ENCODE measurements at places on chromosomes 2 and 18. TPM values are rescaled to one million over a fixed set of nuclear protein-coding genes. Genes with fewer than 3 reads are reported as not detected.
A peak's percentile ranks its signal among the peaks of the same experiment; 100 is the strongest.

DNA sequence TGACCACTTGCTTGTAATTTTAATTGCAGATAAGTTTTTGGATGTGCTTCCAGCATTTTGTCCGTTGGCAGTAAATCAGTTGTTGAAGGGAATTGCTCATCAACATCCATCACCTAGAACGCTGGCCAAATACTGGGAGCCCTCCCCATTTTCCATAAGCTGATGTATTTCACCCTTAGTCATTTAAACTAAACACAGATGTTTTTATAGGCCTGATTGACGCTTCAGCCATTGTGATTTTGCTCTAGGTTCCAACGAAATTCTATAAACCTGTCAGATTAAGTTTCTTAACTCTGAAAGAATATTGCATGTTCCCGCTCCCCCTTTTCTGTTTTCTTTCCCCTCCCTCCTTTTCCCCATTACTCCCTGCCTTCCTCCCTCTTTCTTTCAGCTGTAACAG lies 1.0 kb upstream of the RPRM start:
- DNase-seq: no peak

The MBP gene
- total RNA-seq: 23.3 TPM

DNA sequence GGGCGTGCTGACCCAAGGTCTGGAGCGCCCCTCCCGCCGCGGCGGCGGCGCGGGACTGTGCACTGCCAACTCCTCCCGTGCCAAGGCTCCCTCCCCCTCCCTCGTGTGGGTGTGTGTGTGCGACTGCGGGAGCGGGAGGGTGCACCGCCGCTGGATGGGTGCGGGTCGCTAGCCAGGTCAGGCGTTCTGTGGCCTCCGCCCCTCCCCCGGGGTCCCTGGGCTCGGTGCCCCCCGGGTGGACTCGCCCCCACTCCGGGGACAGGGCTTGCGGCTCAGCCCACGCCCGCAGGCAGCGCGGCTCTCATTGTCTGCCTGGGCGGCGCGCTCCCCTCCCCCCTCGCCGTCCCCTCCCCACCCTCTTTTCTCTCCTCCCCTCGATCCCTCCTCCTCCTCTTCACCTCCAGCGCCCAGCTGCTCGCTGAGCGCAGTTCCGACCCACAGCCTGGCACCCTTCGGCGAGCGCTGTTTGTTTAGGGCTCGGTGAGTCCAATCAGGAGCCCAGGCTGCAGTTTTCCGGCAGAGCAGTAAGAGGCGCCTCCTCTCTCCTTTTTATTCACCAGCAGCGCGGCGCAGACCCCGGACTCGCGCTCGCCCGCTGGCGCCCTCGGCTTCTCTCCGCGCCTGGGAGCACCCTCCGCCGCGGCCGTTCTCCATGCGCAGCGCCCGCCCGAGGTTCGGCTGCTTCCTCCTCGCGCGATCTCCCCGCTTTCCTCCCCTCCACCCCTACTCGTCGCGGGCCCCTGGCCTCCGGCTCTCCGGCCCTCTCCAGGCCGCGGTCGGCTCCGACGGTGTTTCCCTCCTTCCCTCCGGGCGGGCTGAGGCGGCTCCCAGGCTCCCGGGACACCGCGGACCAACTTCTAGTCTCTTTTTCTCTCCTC lies at the start of gene GATA6:
GATA6 (plus strand) TSS at position 579 of the 878 bp plus-strand sequence. CDS start 1,556 bp downstream, outside the sequence.
- peak; percentile 76 for DNase-seq

GRCh38 chr18:45728336-45729010 lies 4.5 kb downstream of the SLC14A1 start:
- DNase-seq: no peak

- DNase-seq: no peak
These were observed 67.8 kb downstream of the RTP5 start for GRCh38 chr2:241937297-241937696.

Measured in liver (tissue), 10 donors.